ENCODE measurements at places on chromosomes 11 and 22.

- no peak for DNase-seq
These were observed 2.8 kb upstream of the ROBO4 start for GRCh38 chr11:124900464-124900863.

- peak; percentile 1 for DNase-seq
These were observed 330.0 kb downstream of the DDX10 start for GRCh38 chr11:108994887-108995286.

DNA sequence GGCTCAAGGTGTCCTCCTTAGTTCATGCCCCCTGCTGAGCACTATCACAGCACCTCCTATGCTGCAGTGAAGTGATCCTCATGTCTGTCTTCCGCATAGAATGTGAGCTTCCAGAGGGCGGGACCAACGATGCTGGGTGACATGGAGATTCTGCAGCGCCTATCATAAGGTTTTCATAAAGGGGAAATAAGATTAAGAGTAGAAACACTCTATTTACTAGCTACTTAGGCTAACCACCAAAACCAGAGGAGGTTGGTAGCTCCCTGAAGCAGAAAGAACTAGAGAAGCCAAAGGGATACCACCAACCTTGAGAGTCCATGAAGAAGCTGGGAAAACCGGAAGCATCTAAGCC is 39.3 kb upstream of the POU2AF1 start:
- DNase-seq = no peak

- DNase-seq = no peak
These were observed 78.3 kb downstream of the MICAL3 start for GRCh38 chr22:17945888-17946648.

DNA sequence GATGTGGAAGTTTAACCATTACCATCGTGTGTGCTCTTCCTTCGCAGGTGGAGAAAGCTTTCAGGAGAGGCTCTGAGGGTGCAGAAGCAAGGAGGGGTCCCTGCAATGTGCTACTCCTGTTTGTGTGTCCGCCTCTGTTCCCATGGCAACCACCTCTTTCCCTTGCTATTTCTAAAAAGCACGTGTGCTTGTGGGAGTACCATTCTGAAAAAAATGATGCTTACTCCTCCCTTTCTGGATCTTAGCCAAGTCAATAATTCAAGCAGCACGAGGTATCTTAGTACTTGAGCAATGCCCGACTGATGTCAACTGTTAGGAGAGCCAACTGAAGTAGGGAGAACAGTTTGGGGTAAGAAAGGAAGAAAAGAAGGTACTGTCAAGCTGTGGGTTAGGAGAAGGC is 628.7 kb downstream of the NTM start:
- no peak for DNase-seq

GRCh38 chr11:68293708-68294107 is 18.7 kb upstream of the LRP5 start:
- no peak for DNase-seq

DNA sequence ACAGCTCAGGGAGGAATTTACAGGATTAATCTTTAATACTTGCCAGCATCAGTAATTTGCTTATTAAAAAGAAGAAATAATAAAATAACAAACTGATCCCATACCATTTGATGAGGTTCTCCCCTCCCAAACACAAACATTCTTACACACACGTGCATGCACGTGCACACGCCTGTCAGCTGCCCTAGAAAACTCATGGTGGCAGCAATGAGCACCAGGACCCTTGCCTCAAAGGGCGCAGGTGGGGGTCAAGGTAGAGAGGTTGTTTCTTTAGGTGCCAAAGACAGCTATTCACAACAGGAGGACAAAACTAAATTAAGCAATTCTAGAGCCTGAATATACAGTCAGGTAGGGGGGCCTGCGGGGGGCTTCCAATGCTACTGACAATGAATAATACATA is 219.3 kb downstream of the BUD13 start:
- no peak for DNase-seq

GRCh38 chr11:33630936-33631748 is 69.5 kb downstream of the C11orf91 start:
- no peak for DNase-seq

GRCh38 chr11:101987370-101987769 is 59.9 kb upstream of the CFAP300 start:
- DNase-seq = no peak

- peak; percentile 41 for DNase-seq
These were observed 689 bp downstream of the TAF10 start for GRCh38 chr11:6611092-6611962.

- DNase-seq = peak; percentile 75
These were observed 11.1 kb upstream of the PHLDA2 start for GRCh38 chr11:2940147-2940920.

DNA sequence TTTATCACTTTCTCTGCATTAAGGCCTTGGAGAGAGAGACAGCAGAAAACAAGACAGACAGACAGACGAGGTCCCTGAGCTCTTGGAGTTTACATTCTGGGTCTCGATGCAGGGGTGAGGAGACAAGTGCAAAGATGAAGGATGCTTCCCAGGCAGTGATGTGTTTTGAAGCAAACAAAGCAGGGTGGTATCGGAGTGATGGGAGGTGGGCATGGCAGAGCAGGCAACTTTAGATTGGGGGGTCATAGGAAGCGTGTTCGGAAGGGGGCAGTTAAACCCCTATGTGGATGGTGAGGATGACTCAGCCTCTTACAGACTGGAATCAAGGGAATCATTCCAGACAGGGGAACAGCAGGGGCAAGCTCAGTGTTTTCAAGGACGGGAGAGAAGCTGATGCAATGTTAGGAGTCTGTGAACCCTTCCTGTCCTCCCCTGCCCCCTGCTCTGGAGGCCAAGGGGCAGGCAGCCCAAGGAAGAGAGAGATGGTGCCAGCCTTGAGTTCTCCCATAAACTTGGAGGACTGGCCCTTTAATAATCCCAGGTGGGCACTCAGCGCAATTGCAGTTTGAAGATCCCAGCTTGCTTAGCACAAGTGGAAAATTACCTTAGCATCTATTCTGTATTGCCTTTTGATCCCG is 180.2 kb downstream of the CHST1 start:
- DNase-seq = no peak

DNA sequence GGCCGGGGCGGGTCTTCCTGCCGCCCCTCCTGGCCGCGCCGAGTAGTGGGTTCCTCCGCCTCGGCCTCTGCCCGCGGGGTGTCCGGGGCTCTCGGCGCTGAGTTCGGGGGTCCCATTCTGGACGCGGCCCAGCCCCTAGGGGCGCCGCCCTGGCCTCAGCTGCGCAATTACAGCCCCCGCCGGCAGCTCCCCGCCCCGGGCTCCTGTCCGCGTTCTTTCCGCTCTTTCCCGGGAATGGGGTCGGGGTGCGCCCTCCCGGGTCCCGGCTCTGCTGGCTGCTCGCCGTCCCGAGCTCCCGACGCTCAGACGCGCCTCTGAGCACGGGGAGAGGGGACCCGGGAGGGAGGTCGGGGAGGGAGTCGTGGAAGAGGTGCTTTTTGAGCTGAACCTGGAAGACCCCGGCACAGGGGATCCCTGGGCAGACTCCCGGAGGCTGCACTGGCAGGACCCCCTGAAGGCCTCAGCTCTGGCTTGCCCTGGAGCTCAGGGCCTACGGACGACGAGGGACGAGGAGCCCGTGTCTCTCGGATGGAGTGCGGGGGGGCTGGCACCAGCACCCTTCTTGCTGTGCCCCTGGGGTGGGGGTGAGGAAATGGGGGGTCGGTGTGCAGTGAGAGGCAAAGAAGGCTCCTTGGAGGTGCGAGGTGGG is 558 bp downstream of the TSPAN4 start:
- no peak for DNase-seq

- DNase-seq = no peak
These were observed 38.5 kb upstream of the SPON1 start for GRCh38 chr11:13923716-13924650.

- DNase-seq = no peak
These were observed 36.1 kb downstream of the FLRT1 start for GRCh38 chr11:64071849-64072248.

- no peak for DNase-seq
These were observed 23.7 kb upstream of the SLC36A4 start for GRCh38 chr11:93221539-93221938.

DNA sequence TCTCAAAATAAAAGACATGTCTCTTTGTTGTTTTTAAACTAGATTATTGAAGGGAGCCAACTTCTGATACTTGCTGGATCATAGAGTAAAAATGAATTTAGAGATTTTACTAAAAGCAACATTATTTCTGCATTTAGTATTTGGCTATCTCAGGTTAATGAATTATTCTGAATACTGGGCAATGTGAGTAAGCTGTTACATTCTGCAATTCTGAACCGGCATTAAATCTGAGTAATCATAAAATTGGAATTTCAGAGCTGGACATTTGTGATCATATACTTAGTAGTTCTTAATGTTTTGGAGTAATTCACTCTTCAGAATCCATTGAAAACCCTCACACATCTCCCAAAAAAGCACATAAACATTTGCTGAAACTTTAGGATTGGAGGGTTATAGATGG is 11.5 kb downstream of the POLD3 start:
- DNase-seq = no peak

- DNase-seq = no peak
These were observed 28.9 kb downstream of the MOV10L1 start for GRCh38 chr22:50118557-50119168.

DNA sequence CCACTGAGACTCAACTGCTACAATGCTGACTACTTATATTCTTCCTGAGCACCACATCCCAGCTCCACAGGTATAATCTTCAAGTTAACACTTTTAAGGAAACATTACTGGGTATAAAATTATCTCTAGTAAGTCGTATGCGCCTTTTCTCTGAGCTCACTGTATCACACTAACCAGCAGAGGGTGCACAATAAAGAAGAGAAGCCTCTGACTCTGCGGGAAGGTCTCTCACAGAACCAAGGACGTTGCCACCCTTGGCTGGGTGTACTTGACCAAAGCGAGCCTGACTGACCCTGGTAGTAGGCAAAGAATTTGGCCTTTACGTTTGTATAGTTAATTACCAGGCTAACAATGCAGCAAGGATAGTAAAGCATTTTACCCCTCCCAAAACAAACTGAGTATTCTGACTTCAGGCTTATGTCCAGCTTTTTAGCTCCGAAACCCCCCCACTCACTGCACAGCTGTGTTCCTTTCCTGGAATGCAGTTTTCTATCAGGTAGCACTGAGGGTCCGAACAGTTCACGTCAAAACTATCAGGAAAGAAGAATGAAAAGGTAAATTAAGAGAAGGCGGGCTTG is at the start of gene BTBD18:
TSS of gene BTBD18 (minus strand) at position 144 of the 578 bp plus-strand sequence. CDS start 631 bp downstream, outside the sequence.
- DNase-seq = peak; percentile 22

GRCh38 chr11:128627666-128628324 is 40.4 kb upstream of the ETS1 start:
- DNase-seq = peak; percentile 50

- DNase-seq = peak; percentile 18
These were observed 86.0 kb downstream of the PPP6R3 start for GRCh38 chr11:68546555-68546954.

- no peak for DNase-seq
These were observed 238.3 kb upstream of the SESN3 start for GRCh38 chr11:95469258-95469657.

DNA sequence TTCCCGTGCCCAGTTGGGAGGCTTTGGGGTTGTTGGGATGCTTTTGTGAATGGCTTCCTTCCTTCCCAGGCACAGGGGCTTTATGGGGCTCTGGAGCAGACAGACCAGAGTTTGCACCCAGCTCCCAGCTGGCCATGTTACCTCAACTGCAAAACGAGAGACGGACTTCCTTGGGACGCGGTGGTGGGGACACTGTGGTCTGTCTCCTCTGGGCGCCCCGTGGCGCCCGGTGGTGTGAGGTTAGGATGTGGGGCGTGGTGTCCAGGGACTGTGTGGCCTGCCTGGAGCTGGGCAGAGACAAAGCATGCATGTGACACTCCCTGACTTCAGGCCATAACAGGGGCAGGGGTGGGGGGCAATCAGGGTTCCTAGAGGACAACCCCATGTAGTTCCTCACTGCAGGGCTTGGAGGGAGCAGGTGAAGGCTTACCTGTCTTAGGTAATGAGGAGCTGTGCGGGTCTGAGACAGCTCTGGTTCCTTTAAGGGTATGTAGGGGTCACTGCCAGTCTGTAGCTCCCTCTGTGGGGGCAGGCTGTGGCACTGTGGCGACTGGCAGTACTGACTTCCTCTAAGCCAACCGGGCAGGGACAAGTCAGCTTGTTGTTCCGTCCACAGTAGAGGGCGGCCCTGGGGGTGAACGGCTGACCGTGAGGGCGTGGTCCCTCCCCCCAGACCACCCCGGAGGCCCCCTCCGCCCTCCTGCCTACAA is 14.4 kb downstream of the KCNQ1 start:
- DNase-seq = no peak

Data from CD4-positive, alpha-beta T cell treated with Interleukin-1 beta for 1 hour (primary cell).